H1 (cell line): ENCODE measurements at places on chromosomes 6 and 20. TPM values are rescaled to one million over a fixed set of nuclear protein-coding genes. Genes with fewer than 3 reads are reported as not detected.

PSORS1C1 gene
- total RNA-seq: 0.36 and 0.52 TPM in 2 replicates

PSORS1C2 gene
- not detected in 2 replicates for total RNA-seq

RAET1E gene
- total RNA-seq: not detected in 2 replicates

PDYN gene
- total RNA-seq: 0.54 and 0.63 TPM in 2 replicates

SLC17A3 gene
- total RNA-seq: not detected in 2 replicates

- DNase-seq: no peak
These were observed 218.2 kb downstream of the C6orf118 start for GRCh38 chr6:165091121-165091785.

DNA sequence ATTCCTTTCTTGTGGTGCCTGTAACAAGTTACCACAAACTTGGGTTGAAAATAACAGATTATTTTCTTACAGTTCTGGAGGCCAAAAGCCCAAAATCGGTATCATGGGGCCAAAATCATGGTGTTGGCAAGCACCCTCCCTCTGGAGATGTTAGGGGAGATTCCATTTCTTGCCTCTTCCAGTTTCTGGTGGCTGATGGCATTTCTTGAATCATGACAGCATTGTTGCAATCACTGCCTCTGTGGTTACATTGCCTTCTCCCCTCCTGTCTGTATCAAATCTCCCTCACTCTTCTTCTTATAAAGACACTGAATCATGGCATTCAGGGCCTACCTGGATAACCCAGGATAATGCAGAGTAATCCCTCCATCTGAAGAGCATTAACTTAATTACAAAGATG, 17.9 kb upstream of the TENT5A start:
- DNase-seq: no peak

DNA sequence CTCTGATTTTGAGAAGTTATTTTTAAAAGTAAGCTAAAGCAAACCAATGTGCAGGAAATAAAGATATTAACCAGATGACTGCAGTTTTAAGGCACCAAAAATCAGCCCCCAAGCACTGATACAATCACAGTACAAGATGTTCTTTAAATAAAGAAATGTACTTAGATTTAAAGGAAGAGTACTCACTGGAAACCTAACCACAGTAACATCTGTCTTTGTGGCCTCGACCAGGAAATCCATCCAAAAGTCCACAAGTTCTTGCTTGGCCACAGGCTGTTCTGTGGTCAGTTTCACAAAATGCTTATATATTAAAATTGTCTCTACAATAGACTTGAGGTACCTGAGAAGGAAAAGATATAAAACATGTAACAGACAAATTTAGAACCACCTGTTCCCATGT, 105.9 kb upstream of the MAP7 start:
- no peak for DNase-seq

- DNase-seq: no peak
These were observed 511.9 kb downstream of the KIF16B start for GRCh38 chr20:16061351-16061750.

GRCh38 chr6:149834513-149835481, 29.4 kb downstream of the LRP11 start:
- DNase-seq: peak; percentile 91

GRCh38 chr20:17494201-17494600, 37.0 kb downstream of the BFSP1 start:
- no peak for DNase-seq

DNA sequence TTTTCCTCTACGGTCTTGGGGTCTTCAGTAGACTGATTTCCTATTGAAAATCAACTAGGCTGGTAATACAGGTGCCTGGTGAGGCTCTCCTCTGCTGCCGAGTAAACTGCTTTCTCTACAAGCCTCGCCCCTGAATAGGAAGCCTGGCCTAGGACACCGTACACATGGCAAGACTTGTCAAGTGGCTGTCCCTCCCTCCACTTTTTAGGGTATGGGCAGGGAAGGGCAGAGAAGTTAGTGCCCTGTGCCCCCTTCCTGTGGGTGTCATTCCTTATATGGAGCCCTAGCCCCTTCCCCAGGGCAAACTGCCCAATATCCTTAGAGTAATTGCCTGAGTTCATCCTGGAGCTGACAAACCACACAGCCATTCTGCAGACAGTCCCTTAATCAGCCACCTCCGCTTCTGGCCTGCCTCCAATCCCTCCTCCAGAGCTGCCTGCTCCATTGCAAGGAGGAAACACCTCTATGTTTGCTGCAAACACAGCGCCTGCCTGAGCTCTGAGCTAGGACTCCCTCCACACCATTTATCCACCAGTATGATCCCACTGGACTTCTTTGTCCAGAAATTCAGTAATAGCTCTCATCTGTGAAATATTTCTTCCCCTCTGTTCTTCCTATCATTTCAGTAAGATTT, 93.1 kb downstream of the CHD6 start:
- DNase-seq: no peak

- no peak for DNase-seq
These were observed 39.5 kb downstream of the ELOVL5 start for GRCh38 chr6:53309059-53309900.

DNA sequence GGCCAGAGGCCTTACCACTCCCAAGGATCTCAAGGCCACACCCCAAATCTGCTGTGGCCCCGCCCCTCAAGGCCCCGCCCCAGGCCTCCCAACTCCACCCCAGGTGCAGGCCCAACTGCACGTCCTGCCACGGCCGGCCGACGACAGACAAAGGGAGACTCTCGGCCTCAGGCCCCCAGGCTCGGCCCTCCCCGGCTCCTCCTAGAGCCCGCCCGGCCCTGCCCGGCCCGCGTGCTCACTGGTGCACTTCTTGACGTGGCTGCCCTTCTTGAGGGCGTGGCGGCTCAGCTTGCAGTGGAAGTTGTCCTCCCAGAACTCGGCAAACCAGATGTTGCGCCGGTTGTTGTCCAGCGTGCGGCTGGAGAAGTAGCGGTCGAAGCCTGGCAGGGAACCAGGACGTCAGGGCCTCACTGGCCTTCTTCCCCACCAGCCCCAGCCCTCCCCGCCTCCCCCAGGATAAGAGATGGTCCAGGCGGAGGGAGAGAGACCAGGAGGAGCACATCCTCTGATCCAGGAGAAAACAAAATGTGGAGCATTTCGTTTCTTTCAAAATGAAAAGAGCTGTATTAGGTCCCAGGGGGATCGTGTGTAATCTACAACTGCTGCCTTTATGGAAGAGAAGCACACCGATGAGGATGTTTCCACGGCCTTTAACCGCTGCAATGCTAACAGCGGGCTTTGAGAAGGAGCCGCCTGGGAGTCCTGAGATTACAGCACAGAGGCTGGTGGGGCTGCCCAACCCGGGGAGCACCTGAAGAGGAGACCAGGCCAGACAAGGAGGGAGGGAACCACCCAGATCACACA, 89.4 kb downstream of the GRM4 start:
- DNase-seq: peak; percentile 91

- DNase-seq: peak; percentile 67
These were observed 7.8 kb downstream of the ADA start for GRCh38 chr20:44643596-44644229.
